Foreskin keratinocyte (primary cell): ENCODE measurements at places on chromosomes 16 and 17.

DNA sequence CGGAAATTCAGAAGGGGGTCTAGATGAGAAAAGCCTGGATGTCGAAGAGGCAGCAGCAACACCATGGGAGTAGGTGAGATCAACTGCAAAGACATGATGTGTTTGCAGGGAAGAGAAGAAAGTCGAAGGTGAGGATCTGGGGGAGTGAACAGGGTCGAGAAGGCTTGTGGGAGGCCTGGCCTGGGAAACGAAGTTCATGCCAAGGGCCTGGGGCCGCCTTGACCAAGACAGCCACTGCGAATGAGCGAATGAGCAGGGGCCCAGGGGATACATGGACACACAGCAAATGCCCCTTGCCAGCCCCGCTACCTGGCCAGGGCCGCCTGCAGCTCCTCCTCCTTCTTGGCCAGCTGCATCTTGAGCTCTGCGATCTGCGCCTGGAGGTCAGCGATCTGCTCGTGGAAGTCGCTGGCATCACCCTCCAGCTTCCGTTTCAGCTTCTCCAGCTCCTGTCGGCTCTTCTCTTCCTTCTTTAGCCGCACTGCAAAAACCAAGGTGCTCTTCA is 87.1 kb downstream of the NDE1 start:
- no peak for DNase-seq

GRCh38 chr17:39564211-39564848 is 43.4 kb downstream of the NEUROD2 start:
- no peak for DNase-seq

DNA sequence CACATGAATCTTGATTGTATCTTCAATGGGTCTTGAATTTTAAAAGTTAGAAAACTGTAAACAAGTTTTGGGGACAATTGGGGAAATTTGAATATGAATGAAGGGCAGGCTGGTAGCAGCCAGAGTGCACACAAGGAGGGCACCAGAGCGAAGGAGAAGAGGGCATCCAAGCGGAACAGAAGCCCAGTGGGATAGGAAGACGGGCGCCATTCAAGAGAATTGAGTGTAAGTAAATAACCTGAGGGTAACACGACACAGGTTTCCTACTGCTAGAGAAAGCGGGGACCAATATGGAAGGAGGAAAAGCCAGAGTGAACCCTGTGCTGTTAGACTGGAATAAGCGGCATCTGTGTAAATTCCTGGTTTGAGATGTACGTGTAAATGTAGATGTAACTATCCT is 115.1 kb upstream of the CCL2 start:
- no peak for DNase-seq

- peak; percentile 45 for DNase-seq
These were observed 2.7 kb upstream of the SPPL2C start for GRCh38 chr17:45841883-45842525.

- no peak for DNase-seq
These were observed 76.2 kb downstream of the RAB11FIP4 start for GRCh38 chr17:31467502-31468256.

- DNase-seq = peak; percentile 66
These were observed 47.7 kb downstream of the CFDP1 start for GRCh38 chr16:75385507-75386152.

DNA sequence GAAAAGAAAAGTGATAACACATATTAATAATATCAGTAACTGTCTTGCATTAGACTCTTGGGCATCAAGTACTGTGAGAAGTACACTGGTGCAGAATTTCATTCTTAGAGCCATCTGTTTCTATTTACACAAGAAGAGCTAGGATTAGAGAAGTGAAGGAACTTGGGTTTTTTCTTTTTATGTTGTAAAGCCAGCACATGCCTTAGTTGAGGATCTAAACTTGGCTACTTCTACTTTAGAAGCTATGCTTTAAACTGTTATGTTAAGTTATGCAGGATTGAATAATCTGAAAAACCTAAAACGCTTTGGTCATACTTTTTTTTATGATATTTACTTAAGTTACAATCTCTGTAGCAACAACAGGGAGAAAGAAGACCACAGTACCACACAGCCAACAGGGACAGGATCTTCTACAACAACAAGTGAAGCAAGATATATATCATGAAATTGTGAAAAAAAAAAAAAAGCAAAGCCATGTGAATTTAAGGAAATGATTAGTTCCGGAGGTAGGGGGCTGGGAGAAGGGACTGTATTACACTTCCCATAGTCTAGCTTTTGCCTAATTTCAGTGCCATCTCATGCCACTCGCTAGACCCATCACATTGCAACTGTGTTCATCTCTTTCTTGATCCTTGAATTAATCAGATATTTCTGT is 305.1 kb upstream of the GOT2 start:
- no peak for DNase-seq

DNA sequence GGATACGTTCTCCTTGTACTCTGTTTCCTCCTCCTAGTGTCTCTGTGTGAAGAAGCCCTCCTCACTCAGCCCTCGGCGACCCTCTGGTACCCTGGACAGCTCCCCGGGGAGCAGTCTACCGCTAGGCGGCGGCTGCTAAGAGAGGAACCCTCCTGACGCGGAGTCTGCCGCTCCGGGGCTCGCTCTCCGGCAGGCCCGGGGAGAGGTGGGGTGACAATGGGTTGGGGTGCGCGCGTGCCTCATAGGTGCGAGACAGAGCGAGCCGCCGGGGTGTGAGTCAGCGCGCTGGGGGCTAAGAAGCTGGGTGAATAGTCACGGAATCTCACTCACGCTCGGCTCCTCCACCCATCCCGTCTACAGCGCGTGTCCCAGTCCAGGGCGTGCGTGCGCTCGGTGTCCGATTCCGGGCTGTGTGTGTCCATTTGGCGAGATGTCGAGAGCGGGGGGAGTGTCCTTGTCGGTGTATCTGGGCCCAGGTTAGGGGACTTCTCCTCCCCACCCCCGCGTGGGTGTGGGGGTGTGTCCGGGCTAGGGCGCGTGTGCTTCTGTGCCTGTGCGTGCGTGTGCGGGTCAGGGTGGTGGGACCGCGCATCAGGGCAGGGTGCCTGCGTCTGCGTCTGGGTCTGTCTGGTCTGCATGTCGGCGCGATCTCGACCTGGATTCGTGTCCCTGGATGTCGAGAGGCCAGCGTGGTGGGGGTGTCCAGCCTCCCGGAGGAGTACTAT is 577 bp upstream of the HS3ST2 start:
- peak; percentile 73 for DNase-seq

DNA sequence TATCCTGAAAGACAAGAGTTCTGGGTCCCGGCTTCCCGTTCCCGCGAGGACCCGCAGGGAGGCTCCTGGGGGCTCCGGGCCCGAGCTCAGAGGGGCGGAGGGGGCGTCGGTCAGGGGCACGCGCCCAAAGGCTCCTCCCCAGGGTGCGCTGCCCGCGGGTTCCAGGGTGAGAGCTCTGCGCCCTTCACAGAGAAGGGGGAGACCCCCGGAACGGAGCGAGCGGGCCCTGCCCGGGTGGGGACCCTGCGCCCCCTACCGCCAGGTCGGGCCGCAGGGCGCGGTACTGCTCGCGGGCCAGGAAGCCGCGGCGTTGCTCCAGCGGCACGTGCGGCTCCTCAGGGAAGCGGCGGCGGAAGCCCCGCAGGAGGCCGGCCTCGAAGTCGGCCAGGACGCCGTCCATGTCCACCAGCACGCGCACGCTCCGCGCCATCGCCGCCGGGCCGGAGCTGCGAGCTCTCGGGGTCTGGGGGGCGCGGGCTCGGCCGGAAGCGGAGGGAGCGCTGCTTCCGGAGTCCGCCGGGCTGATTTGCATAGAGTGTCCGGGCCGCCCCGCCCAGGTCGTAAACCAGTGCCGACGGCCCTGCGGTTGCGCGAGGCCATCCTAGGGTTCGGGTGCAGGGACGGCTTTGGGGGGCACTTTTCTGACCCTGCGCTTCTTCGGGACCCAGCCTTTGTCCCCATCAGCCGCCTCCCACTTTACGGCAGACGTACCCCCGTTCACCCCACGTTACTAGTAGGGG is at the start of gene NT5C:
NT5C (minus strand) TSS at position 465 of the 740 bp plus-strand sequence; CDS start at position 430, 35 bp downstream.
- DNase-seq = no peak

GRCh38 chr16:79287424-79287917 is 313.1 kb downstream of the MAF start:
- DNase-seq = no peak

- no peak for DNase-seq
These were observed 10.7 kb downstream of the CLUAP1 start for GRCh38 chr16:3511286-3512180.

DNA sequence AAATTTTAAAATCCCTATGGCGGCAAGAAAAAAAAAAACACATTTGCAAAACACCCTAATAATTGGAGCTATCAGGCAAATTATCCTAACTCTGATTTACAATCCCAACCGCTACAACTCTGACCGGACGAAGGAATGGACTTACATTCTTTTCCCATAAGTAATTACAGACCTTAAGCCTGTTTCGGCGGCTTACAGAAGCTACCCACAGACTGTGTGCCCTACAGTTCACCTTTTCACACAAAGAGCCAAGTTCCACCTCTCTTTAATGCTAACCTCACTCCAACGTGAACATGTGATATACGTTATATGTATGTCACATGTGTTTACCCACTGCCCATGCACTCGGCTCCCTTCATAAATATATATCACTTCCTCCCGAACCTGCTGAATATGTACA is 8.7 kb upstream of the MEAK7 start:
- no peak for DNase-seq

DNA sequence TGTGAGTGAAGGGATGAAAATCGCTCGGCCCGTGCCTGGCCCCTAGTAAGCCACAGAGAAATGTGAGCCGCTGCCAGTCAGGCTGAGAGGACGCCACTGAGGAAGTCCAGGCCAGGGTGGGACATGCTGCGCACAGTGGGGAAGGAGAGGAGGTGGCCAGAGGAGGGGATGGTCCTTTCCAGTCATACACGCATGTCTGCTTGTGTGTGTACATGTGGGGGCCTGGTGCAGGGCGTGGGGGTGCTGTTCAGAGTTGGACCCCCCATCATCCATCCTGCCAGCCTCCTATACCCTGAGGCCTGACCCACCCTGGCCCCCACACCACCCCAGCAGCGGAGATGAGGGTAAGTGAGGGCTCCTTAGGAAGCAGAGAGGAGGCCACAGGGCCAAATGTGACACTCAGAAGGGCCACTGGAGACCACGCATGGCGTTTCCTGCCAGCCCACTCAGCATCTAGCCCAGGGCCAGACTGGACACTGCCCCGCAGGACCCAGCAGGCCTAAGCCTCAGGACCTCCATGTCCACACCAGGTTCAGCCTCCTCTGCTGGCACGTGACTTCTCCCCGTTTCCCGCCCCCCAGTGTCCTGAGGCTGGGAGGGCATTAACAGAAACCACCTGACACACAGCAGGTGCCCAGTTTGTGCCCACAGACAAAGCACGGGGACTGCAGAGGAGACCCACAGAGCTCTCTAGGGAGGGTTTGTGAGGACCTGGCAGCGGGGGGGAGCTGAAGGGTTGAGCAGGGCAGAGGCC is 7.0 kb downstream of the DOC2A start:
- DNase-seq = no peak

GRCh38 chr16:64449506-64449905 is 672.4 kb downstream of the CDH11 start:
- no peak for DNase-seq

- DNase-seq = no peak
These were observed 24.9 kb downstream of the ACTG1 start for GRCh38 chr17:81487487-81488275.

- no peak for DNase-seq
These were observed 20.6 kb downstream of the MT1X start for GRCh38 chr16:56702836-56703235.

- DNase-seq = peak; percentile 75
These were observed 6.2 kb upstream of the MYOCD start for GRCh38 chr17:12659500-12659899.

DNA sequence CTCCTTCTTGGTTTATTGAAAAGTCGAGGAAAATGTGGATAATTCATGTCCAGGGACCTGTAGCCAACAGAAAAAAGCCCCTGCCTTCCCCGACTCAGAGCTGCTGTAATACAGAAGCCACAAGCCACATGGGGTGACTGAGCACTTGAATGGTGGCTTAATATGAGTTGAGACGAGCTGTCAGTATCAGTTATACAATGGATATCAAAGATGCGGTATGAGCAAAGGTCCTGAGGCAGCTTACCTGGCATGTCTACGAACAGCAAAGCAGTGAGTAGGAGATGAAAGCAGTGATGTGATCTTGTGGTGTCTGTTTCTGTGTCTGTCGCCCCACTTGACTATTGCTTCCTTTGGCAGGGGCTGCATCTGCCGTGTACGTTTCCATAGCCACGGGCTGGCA is 12.2 kb upstream of the RMI2 start:
- DNase-seq = no peak

DNA sequence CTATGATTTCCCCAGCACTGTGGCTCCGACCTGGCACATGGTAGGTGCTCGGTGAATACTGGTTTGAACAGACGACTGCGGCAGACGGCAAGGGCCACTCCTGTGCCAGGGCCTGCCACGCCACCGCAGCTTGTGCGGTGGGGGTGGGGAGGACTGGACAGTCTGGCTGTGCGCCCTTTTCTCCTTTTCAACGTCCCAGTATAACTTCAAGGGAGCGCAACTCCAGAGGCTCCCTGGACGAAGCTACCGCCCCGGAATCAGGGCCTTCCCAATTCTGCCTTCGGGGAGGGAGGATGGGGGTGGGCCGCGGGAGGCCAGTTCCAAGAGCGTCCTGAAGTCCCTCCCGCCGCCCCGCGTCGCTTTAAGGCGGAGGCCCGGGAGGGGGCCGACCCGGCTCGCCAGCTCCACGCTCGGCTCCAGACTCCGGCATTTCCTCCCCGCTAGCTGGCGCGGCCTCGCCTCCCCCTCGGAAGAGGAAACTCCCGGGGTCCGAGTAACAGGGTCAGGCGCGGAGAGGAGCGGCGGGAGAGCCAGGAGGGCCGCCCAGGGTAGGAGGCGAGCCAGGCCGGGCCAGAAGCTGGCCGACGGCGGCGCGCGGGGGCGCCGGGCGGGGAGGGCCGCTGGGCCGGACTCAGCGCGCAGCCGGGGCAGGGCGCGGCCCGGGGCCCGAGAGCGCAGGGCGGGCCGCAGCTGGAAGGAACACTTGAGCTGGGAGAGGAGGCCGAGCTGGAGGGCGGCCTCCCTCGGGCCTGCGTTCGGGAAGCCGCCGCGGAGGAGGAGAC is at the start of gene ITPRIPL2:
ITPRIPL2 (plus strand) TSS at position 388 of the 782 bp plus-strand sequence. CDS start 498 bp downstream, outside the sequence.
- DNase-seq = peak; percentile 54

GRCh38 chr17:64599187-64599676 is 62.9 kb downstream of the SMURF2 start:
- DNase-seq = no peak

DNA sequence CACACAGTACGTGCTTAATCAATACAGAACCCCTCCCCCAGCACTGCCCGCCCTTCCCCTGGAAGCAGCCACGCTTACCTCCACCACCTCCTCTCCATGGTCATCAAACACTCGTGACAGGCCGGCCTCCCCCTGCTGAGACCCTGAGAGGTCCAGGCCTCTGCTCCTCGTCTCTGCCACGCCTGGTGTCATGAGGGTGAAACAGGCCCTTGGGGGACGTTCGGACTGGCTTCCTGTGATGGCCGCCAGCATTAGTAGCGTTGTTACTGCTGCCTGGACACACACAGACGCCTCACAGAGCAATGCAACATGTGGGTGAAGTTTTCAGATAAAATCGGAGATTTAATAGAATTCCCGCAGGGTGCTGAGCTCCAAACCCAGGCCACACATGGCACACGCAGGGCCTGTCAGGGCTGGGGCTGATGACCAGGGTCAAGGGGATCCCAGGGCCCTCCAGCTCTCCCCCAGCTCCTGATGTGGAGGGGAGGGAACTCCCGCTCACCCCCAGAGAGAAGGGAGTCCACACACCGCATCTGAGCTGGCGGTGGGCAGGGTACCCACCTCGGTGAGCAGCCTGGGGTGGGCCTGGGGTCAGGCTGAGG is 15.9 kb upstream of the SLC38A10 start:
- DNase-seq = no peak

GRCh38 chr17:51230306-51230705 is 29.5 kb downstream of the MBTD1 start:
- no peak for DNase-seq
